ENCODE measurements at places on chromosomes 7 and 10. TPM values are rescaled to one million over a fixed set of nuclear protein-coding genes. Genes with fewer than 3 reads are reported as not detected.

DNA sequence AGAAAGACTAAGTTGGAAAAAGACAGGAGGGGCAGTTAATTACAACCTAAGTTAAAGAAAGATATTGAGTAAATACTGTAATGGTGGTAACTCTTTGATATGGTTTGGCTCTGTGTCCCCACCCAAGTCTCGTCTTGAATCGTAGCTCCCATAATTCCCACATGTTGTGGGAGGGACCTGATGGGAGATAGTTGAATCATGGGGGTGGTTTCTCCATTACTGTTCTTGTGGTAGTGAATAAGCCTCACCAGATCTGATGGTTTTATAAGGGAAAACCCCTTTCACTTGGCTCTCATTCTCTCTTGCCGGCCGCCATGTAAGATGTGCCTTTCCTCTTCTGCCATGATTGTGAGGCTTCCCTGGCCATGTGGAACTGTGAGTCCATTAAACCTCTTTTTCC lies 143.8 kb downstream of the GRK5 start:
- no peak for DNase-seq
- peaks cover 51% of the 10 kb centered on the region for H3K4me1 ChIP-seq
- no peaks in the 10 kb centered on the region for H3K36me3 ChIP-seq
- no peaks in the 10 kb centered on the region for H3K27me3 ChIP-seq
- no peak overlapping the region for H3K27ac ChIP-seq
- H3K4me3 ChIP-seq: no peak overlapping the region

GRCh38 chr10:122348935-122349361 lies 25.6 kb upstream of the PLEKHA1 start:
- no peaks in the 10 kb centered on the region for H3K27me3 ChIP-seq
- no peak overlapping the region for H3K4me3 ChIP-seq
- peaks cover 12% of the 10 kb centered on the region for H3K4me1 ChIP-seq
- H3K36me3 ChIP-seq: no peaks in the 10 kb centered on the region
- no peak for DNase-seq

DNA sequence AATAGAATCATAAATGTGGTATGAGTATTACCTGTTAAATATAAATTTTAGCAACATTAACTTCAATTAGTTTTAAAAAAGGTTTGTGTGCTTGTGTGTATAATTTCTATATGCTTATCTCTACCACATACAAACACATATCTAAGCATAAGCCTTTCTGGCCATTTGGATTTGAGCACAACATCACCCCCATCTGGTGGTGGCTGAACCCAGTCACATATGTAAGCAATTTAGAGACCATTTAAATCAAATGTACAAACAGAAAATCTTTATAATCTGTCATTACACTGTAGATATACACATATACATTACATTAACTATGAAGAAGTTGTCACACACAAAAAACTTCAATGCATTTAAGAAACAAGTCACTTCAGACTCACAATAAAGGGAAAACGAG lies 31.7 kb downstream of the GPR22 start:
- H3K36me3 ChIP-seq: no peaks in the 10 kb centered on the region
- no peak overlapping the region for H3K27ac ChIP-seq
- H3K4me1 ChIP-seq: peaks cover 11% of the 10 kb centered on the region
- no peaks in the 10 kb centered on the region for H3K27me3 ChIP-seq

- peak overlapping the region; percentile 40 for H3K27ac ChIP-seq
- DNase-seq: no peak
- H3K4me1 ChIP-seq: peaks cover 16% of the 10 kb centered on the region
Measured at GRCh38 chr10:119441151-119441821, 101.2 kb downstream of the RGS10 start.

Gene PKD2L1
- total RNA-seq: not detected

Gene AGR3
- total RNA-seq: 1.9 TPM
